ENCODE measurements at places on chromosomes 11 and 22.
A peak's percentile ranks its signal among the peaks of the same experiment; 100 is the strongest.

- no peak for DNase-seq
Measured at GRCh38 chr11:84870486-84870885, 756.7 kb downstream of the DLG2 start.

- peak; percentile 32 for DNase-seq
Measured at GRCh38 chr11:125069796-125070195, 6.7 kb downstream of the SLC37A2 start.

GRCh38 chr11:27718346-27718862 is 18.1 kb upstream of the BDNF start:
- DNase-seq = no peak

- no peak for DNase-seq
Measured at GRCh38 chr11:33988586-33989370, 62.8 kb upstream of the CAPRIN1 start.

DNA sequence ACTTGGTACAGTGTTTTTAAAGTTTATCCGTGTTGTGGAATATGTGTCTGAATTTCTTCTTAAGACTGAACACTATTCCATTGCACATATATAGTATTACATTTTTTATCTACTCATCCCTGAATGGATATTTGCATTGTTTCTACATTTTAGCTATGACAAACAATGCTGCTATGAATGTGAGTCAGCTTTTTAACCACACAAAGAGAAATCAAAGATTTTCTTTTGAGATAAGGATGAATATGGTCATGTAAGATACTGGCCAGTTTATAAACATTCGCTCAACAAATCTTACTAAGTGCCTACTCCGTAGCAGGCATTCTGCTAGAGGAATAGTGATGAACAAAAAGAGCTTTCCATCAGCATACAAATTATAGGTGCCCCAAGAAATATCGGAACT is 16.5 kb upstream of the OR9G4 start:
- no peak for DNase-seq

DNA sequence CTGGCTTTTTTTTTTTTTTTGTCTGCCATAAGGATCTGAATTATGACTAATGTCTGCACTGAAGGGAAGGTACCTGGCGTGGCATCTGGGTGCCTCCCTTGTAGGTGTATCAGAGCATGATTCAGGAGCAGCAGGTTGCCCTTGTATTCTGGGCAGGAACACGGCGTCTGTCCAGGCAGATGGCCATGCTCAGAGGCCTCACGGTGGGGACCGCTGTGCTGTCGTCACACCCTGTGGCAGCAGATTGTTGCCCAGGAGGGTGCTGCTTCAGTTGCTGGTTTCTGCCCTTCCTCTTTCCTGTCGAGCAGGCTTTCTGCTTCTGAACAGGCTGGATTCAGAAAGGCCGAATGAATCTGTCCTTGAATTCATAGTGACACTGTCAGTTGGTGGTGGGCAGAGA is 11.0 kb downstream of the ZNRF3 start:
- no peak for DNase-seq

DNA sequence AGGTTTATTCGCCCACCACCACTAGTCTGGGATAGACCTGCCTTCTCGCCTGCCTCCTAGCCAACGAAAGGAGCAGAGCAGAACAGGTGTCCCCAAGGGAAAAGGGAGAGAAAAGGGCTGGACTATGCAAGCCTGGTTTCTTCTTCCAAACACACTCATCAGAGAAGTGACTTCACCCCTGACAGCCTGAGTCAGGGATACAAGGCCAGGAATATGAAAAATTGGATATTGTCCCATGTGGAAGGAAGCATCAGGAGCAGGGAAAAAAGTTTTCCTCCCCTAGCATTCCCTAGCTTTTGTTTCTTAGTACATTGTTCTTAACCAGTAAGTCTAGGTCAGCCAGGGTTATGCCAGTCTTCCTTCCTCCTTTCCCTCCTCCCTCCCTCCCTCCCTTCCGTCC is 56.9 kb upstream of the TNRC6B start:
- no peak for DNase-seq

DNA sequence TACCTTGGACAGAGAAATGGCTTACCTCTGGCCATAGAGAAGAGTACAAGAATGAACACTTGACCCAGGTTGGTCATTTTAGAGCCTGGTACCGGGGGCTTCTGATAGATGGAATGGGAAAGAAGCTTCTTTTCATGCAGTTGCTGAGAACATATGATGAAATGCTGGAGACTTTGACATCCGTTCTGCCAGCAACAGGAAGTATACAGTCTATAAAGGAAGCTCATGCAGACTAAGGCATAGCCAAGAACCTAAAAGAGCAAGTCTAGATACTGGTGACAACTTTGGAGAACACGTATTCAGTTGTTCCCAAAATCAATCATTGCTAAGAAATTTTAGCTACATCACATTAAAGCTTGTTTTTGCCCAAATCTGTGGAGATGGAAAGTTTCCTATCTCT is 894.6 kb downstream of the METTL15 start:
- no peak for DNase-seq

- DNase-seq = no peak
Measured at GRCh38 chr11:17391493-17392355, 3.3 kb upstream of the KCNJ11 start.

- DNase-seq = no peak
Measured at GRCh38 chr11:86955111-86955360, 159 bp downstream of the FZD4 start.

DNA sequence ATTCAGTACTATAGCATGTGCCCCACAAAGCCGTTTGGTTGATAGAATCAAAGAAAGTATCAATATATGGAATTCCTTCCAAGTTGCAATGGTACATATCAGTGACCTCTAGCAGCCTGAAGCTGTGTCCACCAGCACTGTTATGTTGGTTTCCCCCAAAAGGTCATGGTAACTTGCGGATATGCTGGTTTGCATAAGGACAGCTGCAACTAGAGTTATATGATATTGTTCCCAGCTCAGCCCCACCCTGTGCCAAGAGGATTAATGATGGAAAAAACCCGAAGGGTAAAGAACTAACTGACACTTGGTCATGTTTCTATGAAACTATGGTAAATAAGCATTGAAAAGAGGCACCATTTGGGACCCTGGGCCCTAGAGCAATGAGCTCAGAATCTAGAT is 93.5 kb downstream of the PDHX start:
- no peak for DNase-seq

All from HTR-8/SVneo (cell line).